Dermis blood vessel endothelial cell (primary cell): ENCODE measurements at places on chromosomes 6 and 20. TPM values are rescaled to one million over a fixed set of nuclear protein-coding genes. Genes with fewer than 3 reads are reported as not detected.

Gene NOTCH4
- total RNA-seq: 44.3 and 63.5 TPM in 2 replicates

Gene DYNLT1
- 68.1 and 80.2 TPM in 2 replicates for total RNA-seq

DNA sequence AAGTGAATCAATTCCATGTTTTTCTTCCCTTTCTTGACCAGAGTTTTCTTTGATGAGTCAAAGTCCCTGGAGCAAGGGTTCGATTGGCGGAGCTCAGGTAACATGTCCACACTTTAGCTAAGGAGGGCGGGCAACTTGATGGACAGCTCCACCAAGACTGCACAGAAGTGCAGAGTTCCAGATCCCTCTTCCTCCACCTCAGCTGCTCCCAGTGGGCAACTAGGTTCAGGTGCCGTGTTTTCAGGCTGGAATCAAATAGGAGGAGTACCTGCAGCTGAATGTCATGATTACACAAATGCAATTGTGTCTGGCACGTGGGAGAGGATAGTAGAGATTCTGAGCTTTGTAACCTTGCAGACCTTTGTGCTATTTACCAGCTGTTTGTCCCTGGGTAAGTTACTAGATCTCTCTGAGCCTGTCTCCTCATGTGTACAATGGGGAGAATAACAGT lies 1.9 kb upstream of the ELMO2 start:
- no peak for DNase-seq

Gene KIAA1755
- total RNA-seq: 0.05 and 0.51 TPM in 2 replicates

GRCh38 chr6:118743746-118744145 lies 92.4 kb upstream of the CEP85L start:
- DNase-seq: no peak

Gene MAS1
- not detected in 2 replicates for total RNA-seq

- DNase-seq: no peak
These were observed 9.2 kb downstream of the QKI start for GRCh38 chr6:163423696-163424095.

DNA sequence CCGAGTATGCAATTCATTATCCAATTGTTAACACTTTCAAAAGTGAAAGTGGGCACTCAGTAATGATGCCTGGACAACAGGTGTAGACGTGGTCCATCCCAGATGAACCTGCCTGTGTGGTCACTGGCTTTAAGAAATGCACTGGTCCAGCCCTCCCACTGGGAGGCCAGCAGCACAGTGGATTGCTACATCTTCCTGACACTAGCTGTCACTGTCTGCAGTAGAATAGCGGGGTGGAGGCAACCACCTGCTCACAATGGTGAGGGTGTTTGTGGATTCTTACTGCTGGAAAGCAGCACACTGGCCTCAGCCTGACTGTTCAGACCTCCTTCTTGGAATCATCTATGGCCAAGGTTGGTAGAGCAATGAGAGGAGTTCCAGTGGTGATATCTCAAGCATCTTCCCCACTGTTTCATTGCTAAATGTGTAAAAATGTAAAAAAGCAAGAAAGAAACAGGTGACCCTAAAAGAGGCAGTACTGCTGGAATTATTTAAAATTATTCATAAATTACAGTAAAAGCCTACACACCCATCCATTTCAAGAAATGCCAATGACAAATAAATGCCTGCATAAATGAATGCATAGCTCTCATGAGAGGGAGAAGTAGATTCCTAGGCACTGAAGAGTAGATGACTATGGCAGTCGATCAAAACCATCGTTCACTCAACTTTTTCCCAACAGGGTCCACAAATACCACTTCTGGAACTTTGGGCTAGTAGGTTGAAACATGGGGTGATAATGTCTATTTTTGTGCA lies 228.0 kb upstream of the PLN start:
- no peak for DNase-seq
